ENCODE measurements at places on chromosomes 16 and 17.

DNA sequence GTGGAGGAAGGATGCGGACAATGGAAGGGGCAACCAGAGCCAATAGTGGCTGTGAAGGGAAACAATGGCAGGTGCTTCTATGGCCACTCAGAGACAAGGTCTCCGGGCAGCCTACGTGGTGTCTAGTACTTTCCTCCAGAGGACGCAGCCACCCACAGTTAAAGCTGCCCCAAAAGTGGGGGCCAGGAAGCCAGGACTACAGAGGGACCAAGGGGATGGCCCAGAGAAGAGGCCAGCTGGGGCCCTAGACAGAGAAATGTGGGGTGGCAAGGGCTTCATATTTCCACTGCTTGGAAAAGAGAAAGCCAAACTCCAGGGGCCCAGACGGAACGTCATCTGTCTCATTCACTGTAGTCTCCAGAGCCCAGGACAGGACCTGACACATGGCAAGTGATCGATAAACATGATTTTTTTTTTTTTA, 837 bp upstream of the PER1 start:
- DNase-seq = no peak

DNA sequence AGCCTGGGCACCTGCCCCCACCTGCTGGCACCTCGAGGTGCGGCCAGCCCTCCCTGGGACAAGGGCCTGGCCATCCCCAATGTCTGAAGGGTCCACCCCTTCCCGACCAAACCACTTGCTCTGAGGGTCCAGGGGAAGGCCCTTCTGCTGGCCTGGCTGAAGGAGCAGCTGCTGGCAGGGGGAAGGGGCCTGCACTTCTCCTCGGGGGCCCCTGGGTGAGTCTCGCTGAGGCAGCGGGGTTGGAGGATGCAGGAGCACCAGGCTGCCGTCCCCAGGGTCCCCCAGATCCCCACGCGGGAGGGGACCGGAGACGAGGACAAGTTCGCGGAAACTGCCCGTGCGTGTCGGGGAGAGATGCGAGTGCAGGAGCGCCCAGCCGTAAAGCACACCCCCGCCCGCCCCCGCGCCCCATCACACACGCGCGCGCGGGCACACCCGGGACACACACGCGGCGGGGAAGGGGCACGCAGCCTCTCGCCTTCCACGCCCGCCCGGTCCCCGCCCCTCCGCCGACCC, 725 bp upstream of the CACNA1H start:
- peak; percentile 36 for DNase-seq

GRCh38 chr17:8020776-8021564, 17.9 kb upstream of the ALOX15B start:
- no peak for DNase-seq

GRCh38 chr16:8645831-8646230, 24.3 kb downstream of the METTL22 start:
- no peak for DNase-seq

- no peak for DNase-seq
Observed at GRCh38 chr17:75457047-75457654, 716 bp downstream of the TMEM94 start.

- peak; percentile 61 for DNase-seq
Observed at GRCh38 chr16:66608241-66609138, 4.0 kb downstream of the CMTM3 start.

- no peak for DNase-seq
Observed at GRCh38 chr17:56815711-56816110, 18.0 kb downstream of the C17orf67 start.

DNA sequence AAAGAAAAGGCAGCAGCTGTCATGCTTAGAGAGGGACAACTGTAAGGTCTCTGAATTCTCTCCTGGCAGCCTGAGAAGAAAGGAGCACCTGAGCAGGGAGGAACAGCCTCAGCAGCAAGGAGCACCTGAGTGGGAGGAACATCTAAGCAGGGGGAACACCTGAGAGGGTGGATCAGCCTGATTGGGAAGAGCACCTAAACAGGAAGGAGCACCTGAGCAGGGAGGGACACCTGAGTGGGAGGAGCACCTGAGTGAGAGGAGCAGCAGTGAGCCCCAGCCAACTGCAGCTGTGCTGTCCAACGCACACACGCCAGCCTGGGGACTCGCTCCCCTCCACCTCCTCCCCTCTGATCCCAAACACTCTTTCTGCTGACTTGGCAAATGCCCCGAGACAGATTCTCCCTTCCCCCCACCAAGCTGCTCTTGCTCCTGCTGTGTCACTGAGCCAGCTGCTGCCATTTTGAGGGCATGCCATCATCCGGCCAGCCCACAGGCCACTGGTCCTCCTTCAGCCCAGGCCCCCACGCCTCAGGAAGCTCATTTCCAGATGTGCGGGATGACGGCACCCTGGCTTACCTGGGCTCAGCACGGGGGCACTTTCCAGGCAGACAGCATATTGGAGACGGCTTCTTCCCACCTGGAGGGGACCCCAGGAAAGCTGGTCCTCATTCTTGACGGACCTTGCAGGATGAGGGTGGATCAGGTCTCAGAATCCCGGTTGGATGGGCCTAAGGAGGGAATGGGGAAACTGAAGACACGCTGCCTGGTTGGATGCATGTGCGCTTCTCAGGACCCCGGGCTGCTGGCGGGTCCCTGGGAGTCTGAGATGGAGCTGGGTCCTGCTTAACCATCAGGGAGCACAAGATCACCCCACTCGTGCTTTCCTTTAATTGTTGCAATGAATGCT, 57.7 kb upstream of the RBFOX3 start:
- DNase-seq = no peak

DNA sequence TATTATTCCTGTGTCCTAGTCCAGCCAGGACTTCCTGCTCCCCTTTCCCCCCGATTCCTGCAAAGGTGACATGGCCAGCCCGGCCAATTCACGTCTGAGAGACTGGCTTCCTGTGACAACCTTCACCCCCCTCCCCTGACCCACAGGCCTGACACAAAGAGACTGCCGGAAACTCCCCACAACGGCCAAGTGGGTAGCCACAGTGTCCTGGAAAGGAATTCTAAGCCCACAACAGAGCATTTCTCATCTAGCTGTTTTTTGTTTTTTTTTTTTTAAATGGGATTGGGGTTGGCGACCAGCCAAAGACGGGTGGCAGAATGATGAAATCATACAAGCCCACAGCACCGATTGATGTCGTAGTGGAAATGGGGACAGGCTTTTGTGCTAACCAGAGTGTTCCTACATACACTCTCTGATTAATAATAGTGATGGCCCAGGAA, 2.8 kb upstream of the XAF1 start:
- peak; percentile 68 for DNase-seq

DNA sequence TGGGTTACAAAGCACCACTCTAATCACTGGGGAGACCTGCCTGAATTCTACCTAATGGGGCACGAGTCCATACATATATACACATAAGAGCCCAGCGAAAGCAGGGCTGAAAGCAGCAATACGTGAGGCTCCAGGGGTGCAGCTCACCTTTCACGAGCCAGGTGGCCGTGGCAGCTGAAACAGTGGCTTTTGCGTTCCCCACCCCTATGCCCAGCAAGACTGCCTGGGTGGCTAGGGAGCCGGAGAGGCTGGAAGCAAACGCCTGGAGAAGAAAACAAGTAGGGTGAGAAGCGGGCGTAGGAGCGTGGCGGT, 618 bp downstream of the RUSF1 start:
- DNase-seq = no peak

DNA sequence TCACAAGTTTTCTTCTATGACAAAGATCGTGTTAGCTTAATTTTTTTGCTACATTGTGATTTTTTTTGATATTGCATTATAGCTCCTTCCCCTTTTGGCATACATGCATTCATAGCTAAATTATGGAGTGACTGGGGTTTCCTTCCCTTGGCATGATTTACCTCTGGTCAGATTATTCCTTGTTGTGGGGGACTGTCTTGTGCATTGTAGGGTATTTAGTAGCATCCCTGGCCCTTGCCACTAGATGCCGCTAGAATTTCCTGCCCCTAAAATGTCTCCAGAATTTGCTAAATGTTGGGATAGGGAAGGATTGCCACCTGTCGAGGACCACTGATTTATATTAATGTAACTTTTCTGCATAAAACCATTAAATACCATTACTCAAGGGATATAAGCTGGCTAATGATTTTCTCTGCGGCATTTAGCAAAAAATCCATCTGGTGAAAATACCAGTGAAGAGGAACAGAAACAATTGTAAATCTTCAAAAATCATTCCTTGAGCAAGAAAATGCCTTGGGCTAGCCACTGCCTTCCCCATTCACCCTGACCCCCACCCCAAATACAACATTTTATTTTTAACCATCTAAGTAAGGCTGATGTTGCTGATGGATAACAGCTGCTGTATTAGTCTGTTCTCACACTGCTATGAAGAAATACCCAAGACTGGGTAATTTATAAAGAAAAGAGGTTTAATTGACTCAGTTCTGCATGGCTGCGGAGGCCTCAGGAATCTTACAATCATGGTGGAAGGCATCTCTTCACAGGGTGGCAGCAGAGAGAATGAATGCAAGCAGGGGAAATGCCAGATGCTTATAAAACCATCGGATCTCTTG, 195.2 kb downstream of the MAP2K6 start:
- DNase-seq = no peak

GRCh38 chr17:29645515-29646051, 22.9 kb upstream of the CORO6 start:
- DNase-seq = no peak

DNA sequence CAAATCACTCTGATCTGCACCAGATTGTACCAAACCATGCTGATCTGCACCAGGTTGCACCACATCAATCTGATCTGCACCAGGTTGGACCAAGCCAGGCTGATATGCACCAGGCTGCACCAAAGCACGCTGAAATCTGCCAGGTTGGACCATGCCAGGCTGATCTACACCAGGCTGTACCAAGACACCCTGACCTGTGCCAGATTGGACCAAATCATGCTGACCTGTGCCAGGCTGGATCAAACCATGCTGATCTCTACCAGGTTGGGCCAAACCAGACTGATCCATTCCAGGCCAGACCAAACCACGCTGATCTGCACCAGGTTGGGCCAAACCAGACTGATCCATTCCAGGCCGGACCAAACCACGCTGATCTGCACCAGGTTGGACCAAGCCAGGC, 15.5 kb downstream of the QRICH2 start:
- DNase-seq = no peak

DNA sequence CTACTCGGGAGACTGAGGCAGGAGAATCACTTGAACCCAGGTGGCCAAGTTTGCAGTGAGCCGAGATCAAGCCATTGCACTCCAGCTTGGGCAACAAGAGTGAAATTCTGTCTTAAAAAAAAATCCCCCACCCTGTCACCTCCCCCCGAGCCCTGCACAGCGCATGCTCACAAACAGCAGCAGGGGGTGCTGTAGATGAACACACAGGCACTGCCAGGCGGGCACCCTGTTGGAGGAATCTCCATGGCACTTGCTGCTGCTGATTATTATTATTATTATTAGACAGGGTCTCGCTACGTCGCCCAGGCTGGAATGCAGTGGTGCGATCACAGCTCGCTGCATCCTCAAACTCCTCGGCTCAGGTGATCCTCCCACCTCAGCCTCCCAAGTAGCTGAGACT, 24.6 kb downstream of the FZD2 start:
- no peak for DNase-seq

DNA sequence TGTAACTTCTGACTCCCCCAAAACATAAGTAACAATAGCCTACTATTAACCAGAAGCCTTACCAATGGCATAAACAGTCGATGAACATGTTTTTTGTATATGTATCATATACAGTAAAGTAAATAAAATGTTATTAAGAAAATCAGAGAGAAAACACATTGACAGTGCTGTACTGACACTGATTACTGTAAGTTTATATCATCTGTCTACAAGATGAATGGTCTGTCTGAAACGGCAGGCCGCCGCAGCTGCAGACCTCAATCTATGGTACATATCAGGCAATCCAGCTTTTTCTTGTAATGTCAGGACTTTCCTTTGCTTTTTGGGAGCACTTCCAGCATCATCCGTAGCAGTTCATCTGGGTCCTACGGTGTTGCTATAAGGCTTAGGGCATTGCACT, 44.2 kb upstream of the RPH3AL start:
- no peak for DNase-seq

- peak; percentile 48 for DNase-seq
Observed at GRCh38 chr17:13030459-13031300, 12.9 kb upstream of the ELAC2 start.

DNA sequence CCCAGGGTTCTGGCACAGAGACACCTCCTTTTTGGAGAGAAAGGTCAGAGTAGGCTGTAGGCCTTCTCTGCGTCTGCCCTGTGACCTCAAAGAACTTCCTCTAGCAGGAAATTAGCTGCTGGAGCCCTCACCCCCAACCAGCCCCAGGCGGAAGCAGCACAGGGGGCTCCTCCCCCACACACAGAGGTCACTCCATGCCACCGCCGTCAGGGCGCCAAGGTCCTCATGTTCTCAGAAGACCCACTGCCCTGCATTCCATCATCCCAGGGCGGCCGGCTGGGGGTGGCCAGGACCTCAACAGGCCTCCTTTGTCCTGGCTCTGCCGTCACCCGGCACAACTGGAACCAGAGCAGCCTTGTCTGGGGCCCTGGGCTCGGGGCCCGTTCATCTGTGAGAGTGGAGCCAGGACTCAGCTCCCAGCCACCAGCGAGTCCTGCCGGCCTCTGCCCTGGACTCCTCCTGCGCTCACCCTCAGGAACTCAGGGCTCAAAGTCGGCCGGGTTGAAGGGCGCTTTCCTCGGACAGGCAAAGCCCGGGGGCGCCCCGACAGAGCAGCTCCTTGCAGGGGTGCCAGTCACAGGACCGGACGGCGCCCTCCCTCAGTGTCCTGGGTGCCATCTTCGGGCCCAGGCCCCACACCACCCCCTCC, 1.2 kb downstream of the TMC6 start:
- DNase-seq = peak; percentile 74

DNA sequence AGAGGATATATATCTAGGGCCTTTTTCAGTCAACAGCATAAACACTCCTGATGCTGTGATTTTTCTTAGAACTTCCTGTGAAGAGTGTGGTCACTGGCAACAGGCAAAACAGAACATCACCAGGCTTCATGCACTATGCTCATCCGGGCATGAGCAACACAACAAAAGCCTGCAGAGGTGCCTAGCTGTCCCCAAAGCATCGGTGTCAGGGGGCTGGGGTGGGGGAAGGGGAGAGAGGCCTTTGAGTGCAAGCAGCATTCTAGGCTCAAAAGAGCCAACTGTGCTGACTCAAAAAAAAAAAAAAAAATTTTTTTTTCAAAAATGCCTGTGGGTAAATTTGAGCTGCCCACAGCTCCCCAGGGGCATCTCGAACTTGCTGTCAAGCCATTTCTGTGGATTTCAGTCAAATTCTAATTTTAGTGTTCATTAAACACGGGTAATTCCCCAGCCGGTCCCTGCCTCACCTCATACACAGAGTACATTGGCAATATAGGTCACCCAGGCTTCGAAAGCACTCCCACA, 194.6 kb upstream of the DYNLRB2 start:
- no peak for DNase-seq

- DNase-seq = no peak
Observed at GRCh38 chr17:58364270-58364942, 12.4 kb upstream of the SUPT4H1 start.

DNA sequence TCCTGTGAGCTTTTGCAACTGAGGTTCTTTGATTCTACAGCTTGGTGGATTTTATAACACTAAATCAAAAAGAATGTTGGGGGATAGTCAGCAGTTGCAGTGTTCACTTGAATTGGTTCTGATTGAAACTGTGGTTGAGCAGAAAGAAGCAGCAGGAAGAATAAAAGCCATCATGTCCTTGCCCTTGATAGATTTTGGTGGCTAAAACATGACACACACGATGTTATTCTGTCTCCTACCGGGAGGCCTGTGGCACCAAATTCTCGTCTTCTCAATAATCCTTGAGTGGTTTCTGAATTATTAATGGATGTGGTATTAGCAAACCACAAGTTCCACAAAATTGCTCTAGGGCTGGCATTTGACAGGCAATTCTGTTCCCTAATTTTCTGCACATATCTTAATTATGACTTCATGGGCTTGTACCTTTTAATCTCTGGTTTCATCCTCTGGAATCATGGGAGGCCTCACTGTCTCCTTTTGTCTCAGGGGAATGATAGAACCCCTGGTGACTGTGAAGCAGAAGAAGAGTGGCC, 338.2 kb downstream of the SNX29 start:
- no peak for DNase-seq

Data from CMK (cell line).